Hypothalamus (tissue), 51 donors: ENCODE measurements at places on chromosomes 3 and 15.

- DNase-seq, result no peak
Observed at GRCh38 chr15:85872125-85872524, 77.4 kb upstream of the KLHL25 start.

GRCh38 chr3:25588441-25589103 lies 76.1 kb downstream of the TOP2B start:
- DNase-seq, result no peak

- no peak for DNase-seq
Observed at GRCh38 chr3:177465257-177465642, 268.0 kb upstream of the TBL1XR1 start.

DNA sequence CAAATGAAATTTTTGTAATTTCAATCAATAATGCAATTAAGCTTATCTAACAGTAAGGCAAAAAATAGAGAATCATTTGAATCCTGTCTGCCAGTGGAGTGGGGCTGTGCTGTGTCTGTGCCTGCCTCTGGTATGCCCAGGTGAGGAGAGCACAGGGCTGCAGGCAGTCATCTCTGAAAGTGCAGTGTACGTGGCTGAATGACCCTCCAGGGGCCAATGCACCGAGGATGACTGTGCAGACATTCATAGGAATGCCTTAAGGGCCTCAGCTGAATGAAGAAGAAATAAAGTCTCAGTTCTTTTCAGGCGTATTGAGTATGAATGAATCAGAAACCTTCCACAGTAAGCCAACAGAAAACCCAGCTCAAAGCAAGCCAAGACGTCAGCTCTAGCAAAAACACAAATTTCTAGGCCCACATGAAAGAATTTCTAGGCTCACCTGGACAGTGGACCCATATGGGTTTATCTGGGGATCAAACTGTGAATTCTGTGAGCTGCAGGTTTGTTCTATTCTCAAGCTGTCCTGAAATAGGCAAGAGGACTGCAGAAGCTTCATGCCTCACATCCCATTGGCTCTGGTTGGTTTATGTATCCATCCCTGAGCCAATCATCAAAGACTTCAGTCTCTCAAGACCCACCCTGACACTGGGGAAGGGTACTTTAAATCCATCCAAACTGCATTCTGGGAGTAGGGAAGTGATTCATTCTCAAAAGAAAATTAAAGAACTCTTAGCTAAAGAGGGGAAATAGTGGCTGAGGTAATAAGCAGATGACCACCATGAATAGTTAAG lies 123.4 kb downstream of the SSR3 start:
- DNase-seq, result no peak

DNA sequence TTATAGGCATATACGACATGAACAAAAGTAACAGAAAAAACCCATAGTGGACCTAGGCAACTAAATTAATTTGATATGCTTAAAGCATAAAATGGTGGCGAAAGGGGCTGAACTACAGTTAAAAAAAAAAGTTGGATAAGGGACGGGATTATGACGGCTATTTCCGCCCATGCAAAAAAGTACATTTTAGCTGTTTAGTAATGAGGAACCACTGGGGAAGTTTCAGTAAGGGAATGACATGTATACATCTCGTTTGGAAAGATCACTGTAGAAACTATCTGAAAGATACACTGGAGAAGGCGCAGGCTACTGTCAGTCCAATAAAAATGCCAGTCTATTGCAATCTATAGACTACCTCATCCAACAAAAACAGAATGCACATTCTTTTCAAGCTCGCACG lies 65.6 kb downstream of the ZNF148 start:
- DNase-seq, result no peak
